Natural killer cell treated with Interleukin-12 subunit alpha and Interleukin-12 subunit beta and Interleukin-15 and Interleukin-18, amount 100 ng/mL, for 72 hours (primary cell): ENCODE measurements at places on chromosomes 12 and 14.

DNA sequence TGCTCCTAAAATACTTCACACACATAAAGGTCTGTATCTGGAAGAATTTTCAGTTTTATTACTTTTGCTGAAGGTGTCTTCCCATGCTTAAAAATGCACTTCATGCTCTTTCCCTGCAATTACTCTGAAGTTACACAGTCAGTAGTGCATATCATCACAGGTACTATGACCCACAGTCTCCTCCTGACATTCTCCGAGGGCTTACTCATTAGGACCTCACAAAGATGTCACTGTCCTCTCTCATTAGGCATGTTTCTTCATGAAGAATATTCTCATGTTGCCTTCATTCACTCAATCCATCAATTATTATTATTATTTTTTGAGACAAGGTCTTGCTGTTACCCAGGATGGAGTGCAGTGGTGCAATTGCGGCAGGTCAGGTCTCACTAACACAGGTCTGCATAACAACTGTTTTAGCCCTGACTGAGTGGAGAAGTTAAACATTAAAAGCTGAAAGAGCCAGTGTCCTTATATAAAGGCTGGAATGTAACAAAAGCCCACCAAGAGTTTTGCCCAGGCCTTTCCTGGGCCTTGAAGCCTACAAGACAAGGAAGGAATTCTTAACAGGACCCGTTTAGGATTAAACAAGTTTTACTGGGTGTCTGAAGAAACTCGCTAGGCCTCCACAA lies 119.5 kb upstream of the WSCD2 start:
- no peak for DNase-seq

GRCh38 chr12:120941846-120942405 lies 36.4 kb upstream of the HNF1A start:
- no peak for DNase-seq

GRCh38 chr12:53645165-53645564 lies 19.0 kb upstream of the ATF7 start:
- DNase-seq, result no peak

DNA sequence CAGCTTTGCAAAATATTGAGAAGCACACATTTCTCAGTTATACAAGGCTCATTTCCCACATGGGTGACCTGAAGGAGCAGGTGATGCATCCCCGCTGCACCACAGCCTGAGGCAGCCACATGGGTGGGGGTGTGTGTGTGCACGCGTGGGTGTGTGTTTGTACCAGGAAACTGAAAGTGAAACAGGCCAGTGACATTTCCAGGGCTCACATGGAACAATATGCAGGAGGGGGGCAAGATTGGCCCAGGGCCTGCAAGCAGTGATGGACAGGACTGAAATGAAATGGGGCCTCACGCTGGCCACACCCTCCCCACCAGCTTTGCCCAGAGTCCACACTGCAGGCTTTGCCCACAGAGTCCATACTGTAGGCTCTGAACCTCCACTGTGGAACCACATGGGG lies 154.2 kb upstream of the PARP11 start:
- DNase-seq, result peak; percentile 74

DNA sequence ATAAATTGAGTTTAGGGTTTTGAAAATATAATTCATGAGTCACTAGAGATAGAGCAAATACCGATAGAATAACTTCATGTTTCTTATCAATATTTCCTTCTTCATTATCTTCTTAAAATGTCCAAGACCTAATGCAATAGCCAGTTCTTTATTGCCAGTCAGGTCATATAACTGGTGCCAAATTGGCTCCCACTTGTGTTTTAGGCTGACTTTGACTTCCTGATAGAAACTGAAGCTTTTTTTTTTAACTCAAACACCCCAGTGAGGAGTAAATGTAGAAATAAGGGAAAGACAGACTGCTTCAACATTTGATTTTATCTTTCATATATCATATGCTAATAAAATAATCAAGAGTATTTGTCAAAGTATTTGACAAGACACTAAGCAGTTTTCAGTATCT lies 80.7 kb downstream of the ARMH4 start:
- DNase-seq, result no peak

- no peak for DNase-seq
These were observed 563 bp downstream of the DCP1B start for GRCh38 chr12:2003676-2004112.

GRCh38 chr12:117124421-117125271 lies 25.4 kb upstream of the TESC start:
- no peak for DNase-seq

DNA sequence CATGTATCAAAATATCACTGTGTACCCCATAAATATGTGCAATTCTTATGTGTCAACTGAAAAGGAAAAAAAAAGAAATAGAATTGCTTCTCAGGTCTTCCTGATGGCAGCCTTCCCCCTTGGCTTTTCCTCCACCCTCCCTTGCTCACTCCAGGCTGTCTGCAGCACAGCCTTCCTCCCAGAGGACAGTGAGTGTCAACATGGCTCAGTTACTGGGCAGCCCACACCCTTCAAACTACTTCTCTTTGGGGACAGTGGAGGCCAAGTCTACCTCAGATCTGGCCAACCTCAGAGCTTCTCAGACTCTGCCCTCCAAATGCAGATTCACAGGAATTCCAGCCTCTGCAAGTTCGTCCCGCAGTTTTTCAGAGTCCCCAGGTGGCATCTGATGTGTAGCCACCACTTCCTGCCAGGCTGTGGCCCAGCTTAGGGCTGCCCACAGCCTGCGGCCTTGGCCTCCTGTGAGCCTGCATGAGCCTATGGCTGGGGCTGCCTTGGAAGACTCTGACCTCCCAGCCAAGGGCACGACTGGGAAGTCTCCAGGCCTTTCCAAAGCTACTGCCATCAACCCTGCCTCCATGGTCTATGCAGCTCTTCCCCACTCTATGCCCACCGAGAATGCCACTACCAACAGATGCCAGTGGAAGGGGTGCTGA lies 148.0 kb upstream of the PWP1 start:
- no peak for DNase-seq

DNA sequence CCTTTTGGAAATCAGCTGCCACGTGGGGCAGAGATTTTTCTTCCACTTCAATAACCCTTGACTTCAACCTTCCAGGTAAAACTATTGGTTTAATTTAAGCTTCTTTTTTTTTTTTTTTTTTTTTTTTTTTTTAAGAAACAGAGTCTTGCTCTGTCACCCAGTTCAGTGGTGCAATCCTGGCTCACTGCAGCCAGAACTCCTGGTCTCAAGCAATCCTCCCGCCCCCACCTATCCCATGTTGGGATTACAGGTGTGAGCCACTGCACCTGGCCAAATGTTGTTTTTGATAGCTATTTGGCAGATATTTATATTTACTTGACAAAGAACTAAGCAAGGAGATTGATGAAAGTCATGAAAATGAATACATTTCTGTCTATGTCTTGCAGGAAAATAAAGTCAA lies 65.1 kb downstream of the SINHCAF start:
- DNase-seq, result no peak

DNA sequence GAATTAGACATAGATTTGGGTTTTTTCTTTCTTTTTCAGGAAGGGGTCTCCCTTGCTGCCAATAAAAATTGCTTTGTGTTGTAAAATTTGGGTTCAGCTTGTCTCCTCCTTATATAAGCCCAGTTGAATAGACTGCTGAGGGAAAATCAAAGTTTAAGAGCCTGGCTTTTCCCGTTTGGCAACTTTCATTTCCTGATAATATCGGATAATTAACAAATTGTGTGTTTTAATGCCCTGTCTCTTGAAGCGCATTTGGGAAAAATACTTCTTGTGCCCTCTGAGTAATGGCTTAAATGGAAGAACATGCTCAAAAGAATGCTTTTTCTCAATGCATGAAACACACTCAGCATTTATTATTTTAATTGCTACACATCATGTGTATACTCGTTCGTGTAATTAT lies 198.0 kb upstream of the DCN start:
- DNase-seq, result no peak

GRCh38 chr12:53726341-53726740 lies 911 bp downstream of the CALCOCO1 start:
- peak; percentile 70 for DNase-seq

DNA sequence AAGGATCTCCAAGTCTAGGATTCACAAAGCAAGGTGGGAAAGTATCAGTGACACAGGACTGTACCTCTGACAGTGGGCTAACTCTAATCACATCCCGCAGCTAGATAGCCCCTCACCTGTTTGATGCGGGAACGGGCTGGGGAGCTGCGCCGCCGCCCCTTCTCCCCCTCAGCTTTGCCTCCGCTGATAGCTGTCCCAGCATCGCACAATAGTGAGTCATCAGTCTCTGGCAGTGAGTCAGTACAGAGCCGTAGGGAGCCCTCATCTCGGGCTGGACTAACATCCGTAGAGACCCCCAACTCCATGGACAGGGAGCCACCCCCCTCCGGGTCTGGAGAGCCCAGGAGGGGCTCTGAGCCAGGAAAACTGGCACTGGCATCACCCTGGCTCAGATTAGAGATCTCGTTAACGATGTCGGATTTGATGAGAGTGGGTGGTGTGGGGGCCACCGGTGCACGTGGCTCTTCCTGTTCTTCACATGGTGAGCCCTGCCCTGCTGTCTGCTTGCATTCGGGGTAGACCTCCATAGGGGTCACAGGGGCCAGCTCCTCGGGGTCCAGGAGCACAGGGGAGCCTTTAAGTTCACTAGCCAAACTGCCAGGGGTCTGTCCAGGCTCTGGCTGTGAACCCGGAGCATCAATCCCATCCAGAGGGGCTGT lies 10.9 kb downstream of the KMT2D start:
- DNase-seq, result no peak

DNA sequence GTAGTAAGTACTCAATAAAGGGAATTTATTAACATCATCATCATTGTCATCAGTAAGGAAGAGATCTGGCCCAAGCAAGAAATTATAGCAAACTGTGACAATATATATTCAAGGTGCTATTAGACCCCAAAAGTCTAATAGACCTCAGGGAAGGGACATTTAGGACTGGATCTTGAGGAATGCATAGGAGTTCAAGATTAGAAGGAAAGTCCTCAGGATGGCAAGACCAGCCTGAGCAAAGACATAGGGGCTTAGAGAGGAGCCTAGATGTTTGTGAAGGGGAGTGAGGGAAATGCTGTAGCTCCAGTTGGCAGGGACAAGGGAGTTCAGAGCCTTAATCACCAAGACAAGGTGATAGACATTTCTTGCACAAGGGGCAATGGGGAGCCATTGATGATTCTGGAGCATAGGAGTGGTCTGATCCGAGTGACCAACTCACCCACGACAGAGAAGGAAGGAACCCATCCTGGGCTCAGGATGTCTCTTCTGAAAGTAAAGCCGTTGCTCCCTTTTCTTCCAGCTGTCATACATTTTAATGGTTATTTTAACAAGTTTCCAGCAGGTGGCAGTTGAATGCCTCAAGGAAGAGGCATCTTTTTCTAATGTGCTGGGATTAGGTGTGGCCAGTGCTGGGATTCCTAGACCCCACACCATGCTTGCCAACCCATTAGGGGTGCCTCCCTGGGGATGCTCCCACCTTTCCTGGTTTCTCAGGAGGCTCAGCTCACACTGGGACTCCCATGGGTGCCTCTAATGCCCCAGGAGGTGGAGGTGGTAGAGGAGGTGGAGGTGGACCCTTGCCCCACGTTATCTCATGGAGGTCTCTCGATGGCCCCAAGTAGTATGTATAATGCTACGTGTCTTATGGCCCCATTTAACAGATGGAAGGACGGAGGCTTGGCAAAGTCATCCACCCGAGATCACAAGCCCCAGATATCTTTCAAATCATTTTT lies 37.8 kb downstream of the PHETA1 start:
- no peak for DNase-seq

- DNase-seq, result no peak
These were observed 69.2 kb upstream of the ETV6 start for GRCh38 chr12:11580125-11580751.

DNA sequence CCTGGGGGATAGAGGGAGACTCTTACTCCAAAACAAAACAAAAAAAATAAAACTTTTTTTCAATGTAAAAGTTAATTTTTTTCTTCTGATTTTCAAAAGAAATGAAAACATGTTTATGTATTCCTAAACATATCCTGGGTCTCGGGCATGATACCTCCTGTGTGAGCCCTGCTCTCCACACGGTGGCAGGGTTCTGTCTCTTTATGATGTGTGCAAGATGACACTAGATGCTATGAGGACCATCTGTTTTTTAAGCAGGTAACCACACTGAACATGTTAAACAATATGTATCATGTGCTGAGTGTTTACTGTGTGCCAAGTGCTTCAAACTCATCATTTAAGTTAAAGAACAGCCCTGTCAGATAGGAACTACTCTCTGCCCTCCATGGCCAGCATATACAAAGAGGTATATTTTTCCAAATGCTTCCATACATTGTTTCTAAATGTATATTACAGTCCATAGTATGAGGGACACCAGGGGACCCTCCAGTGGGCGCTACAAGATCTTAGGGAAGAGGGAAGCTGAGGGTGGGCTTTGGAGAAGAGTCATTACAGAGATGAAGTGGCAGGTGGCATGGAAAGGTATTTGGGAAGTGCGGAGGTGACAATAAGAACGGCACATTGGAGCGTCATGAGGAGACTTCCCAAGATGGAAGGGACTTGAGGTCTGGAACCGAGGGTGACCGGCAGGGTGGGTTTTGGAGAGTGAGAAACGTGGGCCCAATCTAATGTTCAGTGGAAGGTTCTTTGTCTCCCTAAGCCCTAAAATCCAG lies 28.5 kb downstream of the FOS start:
- no peak for DNase-seq

GRCh38 chr12:91327131-91327530 lies 144.5 kb upstream of the DCN start:
- no peak for DNase-seq

DNA sequence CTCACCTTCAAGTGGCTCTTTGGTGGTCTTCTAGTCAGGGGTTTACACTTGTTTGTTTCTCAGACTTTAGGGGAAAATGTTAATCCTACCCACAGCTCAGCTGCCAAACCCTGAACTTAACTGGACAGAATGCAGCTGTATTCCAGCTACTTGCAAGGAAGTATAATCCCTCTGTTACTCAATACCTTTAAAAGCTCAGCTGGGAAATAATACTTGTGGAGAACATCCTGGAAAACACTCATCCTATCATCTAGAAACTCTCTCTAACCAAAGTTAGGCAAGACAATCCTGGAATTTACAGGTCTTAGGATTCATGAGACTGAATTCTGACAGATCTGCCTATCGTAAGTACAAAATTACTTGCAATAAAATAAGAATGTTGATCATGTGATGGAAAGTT lies 404.1 kb downstream of the ADAMTS20 start:
- DNase-seq, result no peak

GRCh38 chr12:6367969-6368892 lies 7.1 kb downstream of the SCNN1A start:
- peak; percentile 63 for DNase-seq

DNA sequence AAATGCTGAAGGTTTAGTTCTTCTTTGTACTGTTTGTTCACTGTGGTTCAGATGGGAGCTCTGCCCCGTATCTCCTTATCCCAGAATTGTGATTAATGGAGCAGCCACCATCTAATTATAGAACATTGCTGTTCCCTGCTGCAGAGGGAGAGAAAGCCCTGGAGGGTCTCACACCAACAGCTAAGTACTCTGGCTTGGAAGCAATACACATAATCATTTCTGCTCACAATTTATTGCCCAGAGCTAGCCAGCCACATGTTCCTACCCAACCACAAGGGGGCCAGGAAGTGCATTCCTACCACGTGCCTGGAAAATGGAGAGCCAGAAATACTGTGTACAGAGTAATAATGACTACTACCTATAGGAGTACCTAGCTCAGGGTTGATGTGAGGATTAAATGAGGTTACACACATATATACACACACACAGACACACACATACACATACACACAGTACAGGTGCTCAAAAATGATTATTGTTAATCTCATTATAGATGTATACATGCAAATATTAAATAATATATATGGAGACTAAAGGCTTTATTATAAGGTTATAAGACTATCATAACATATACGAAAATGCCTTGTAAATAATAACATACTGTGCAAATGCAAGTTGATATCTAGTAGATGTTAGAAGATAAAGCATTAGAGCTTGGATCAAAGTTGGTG lies 22.3 kb downstream of the MSRB3 start:
- no peak for DNase-seq

- DNase-seq, result no peak
These were observed 9.0 kb upstream of the FKBP11 start for GRCh38 chr12:48934312-48934706.
